ENCODE measurements at places on chromosomes 7 and 10. TPM values are rescaled to one million over a fixed set of nuclear protein-coding genes. Genes with fewer than 3 reads are reported as not detected.

AKR1D1 gene
- not detected for total RNA-seq

CYP3A5 gene
- under 0.01 TPM for total RNA-seq

HOXA11 gene
- under 0.01 TPM for total RNA-seq

DMTF1 gene
- total RNA-seq: 61.7 TPM

ITGA8 gene
- 84.6 TPM for total RNA-seq

HABP2 gene
- 0.19 TPM for total RNA-seq

ADCY1 gene
- 0.56 TPM for total RNA-seq

PDE6C gene
- not detected for total RNA-seq

CPA5 gene
- not detected for total RNA-seq

RADIL gene
- 0.38 TPM for total RNA-seq

RAB18 gene
- total RNA-seq: 59.8 TPM

GALNT17 gene
- total RNA-seq: not detected

NRCAM gene
- 2.3 TPM for total RNA-seq

DDX56 gene
- total RNA-seq: 83.2 TPM

MASTL gene
- total RNA-seq: 10.4 TPM

LRRC61 gene
- 0.85 TPM for total RNA-seq

ZNF853 gene
- 0.19 TPM for total RNA-seq

UTF1 gene
- total RNA-seq: not detected

CLDN4 gene
- 2.7 TPM for total RNA-seq

DKK1 gene
- 174 TPM for total RNA-seq

EXOSC1 gene
- 36.1 TPM for total RNA-seq

TPK1 gene
- 4.0 TPM for total RNA-seq

JAKMIP3 gene
- under 0.01 TPM for total RNA-seq

MMD2 gene
- not detected for total RNA-seq

GDF2 gene
- not detected for total RNA-seq

GLRX3 gene
- 86.8 TPM for total RNA-seq

BLNK gene
- not detected for total RNA-seq

BMI1 gene
- total RNA-seq: 44.3 TPM

CFAP70 gene
- total RNA-seq: 0.38 TPM

OR2A25 gene
- not detected for total RNA-seq

TET1 gene
- 4.2 TPM for total RNA-seq

IPMK gene
- total RNA-seq: 6.9 TPM

CDNF gene
- 1.2 TPM for total RNA-seq

C1GALT1 gene
- 58.7 TPM for total RNA-seq

ECHDC3 gene
- 14.6 TPM for total RNA-seq

IDI2 gene
- total RNA-seq: not detected
